ENCODE measurements at places on chromosomes 13 and 19.

- DNase-seq = no peak
These were observed 25.5 kb downstream of the PHF11 start for GRCh38 chr13:49521224-49521623.

DNA sequence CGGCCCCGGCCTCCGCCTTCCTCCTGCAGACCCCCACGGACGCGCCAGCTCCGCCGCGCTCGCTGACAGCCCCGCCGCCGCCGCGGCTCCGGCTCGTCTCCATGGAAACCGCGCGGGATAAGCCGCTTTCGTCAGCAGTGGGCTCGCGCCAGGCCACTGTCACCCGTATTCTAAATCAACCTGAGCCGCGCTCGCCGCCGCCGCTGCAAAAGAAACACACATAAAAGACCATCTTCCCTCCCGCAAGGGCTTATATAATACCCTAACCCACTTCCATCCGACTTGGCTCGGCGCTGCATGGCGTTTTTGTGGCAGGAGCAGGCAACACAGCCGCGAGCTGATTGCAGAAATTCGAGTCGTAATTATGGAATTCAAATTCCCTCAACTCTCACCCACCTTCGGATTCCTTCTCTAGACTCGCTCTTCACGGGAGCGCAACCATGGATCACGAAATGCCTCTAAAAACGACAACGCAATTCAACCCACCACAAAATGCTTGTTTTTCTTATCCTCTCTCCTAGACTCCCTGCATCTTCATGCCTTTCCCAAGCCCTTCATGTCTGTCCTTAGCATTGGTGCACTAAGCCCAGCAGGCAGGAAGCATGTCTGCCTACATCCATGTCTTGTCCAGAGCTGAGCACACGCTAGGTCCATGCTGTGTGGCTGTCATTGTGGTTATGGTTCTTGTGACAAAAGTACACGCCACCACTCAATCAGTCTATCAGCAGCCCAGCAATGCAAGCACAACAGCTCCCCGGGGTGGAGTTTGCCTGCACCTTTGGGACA is at the start of gene AMER2:
AMER2 (minus strand) TSS at position 772 of the 786 bp plus-strand sequence; CDS start at position 103, 669 bp downstream.
- DNase-seq = no peak

- no peak for DNase-seq
These were observed 33.7 kb downstream of the ZNF493 start for GRCh38 chr19:21430675-21431074.

DNA sequence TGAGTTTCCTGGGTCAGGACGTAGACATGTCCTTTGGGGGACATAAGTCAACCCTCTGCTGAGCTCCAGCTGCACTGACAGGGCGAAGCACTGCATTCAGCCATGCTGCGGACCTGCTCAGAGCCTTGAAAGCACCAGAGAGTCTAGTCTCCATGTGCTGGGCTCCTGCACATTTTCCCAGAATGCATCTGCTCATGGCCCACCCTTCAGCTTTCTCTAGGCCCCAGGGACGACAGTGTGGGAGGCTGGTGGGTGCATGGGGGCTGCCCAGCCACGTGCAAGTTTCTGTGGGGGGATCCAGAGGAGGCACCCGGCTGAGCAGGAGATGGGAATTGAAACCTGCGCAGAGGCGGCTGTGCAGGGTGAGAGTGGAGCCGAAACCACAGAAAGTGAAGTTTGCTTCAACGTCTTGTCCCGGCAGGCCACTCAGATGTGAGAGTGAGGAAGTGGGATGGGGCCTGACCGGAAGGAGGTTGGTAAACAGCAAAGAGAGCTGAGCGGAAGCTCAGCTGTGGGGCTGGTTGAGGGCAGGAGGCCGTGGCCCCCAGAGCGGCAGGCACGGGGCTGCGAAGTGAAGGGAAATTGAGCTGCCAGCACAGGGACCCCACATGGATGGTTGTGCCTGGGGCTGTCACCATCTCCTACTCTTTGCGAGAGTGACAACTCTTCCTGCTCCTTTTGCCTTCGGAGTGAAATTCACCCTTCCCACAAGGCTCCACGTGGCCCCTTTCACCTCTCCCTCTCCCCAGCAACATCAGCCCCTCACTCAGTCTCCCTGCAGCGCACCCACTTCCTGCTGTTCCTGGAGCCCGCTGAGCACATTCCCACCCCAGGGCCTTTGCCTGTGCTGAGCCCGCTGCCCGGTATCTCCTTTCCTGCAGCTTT is 11.8 kb downstream of the PGLS start:
- peak; percentile 15 for DNase-seq

DNA sequence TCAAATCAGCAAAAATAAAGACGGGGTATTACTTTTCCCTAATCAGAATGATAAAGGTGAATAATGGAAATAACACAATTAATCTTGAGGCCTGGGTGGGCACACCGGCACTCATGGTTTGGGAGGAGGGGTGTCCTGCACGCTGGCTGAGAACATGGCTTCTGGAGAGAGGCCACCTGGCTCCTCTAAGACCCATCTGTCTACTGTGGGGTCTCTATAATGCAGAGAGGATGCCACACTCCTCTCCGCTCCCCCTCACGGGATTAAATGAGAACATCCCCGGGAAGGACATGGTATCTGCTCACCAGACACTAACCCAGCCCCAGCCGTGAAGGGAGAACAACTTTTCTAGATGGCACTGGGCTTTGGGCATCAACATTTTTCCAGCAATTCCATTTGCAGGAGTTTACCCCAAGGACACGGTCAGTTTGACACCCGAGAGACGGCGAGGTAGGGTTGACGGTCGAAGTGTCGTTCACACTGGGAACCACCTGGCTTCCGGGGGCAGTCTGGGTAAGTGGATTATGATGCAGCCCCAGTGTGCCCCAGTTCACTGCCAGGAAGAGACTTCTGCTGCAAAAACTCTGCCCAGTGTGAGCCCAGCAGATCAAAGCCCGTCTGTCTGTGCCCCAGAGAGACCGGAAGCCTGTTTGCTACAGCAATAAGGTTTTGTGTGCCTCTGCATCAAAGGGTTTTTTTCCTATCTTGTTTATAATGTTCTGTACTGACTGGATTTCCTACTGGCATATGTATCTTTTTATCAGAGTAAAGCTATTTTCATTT is 56.6 kb downstream of the CEBPG start:
- no peak for DNase-seq

GRCh38 chr13:106028911-106029310 is 506.6 kb downstream of the EFNB2 start:
- no peak for DNase-seq

DNA sequence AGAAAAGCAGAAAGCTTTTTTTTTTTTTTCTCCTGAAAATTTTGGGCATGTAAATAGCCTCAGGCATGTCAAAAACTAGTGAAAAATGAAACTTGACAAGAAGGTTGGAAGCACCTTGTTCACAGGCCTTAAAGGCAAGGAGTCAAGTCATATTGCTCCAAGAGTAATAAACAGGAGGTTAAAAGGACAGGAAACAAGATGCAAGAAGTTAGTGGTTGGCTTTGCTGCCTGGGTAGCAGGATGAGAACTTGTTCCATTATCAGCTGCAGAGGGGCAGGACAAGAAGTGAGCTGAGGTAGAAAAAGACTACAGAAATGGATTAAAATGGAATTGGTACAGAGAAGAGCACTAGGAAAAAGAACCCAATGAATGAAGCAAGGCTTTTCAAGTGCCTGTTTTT is 242.6 kb downstream of the DCT start:
- DNase-seq = no peak

DNA sequence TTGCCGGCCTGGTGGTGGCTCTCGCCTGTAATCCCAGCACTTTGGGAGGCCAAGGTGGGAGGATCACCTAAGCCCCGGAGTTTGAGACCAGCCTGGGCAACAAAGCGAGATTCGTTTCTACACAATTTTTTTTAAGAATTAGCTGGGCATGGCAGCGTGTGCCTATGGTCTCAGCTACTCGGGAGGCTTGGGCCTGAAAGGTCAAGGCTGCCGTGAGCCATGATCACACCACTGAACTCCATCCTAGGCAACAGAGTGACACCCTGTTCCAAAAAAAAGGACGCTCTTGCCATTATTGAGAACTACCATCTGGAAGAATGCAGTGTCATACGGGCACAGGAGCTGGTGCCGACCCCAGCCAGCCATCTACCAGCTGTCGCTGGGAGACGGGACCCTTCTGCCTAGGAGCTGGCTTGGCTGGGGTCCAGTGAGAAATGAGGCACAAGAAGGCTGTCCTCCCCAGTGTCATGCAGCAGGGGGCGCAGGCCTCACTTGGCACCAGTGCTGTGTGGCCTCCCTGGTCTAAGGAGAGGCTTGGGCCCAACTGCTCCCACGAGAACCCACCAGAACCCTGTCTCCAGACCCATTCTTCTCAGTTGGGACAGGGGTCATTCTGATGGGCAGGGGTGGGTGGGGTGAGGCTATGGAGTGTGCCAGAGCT is 12.2 kb upstream of the RELB start:
- peak; percentile 45 for DNase-seq

DNA sequence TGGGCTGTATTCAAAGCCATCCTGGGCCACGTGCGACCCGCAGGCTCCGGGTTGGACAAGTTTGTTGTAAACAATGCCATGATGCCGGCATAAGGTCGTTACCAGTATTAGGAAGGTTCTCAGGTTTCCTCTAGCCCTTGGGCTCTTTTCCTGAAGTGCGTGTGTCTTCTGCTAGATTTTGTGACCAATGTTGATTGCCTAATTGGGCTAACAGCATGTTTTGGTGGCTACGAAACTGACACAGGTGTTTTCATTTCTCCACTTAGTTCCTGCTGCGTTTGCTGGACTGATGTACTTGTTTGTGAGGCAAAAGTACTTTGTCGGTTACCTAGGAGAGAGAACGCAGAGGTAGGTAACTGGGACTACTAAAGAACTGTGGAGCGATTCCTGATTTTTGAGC is 20.3 kb downstream of the ALOX5AP start:
- no peak for DNase-seq

- no peak for DNase-seq
These were observed 65.5 kb downstream of the DPY19L3 start for GRCh38 chr19:32471095-32471494.

DNA sequence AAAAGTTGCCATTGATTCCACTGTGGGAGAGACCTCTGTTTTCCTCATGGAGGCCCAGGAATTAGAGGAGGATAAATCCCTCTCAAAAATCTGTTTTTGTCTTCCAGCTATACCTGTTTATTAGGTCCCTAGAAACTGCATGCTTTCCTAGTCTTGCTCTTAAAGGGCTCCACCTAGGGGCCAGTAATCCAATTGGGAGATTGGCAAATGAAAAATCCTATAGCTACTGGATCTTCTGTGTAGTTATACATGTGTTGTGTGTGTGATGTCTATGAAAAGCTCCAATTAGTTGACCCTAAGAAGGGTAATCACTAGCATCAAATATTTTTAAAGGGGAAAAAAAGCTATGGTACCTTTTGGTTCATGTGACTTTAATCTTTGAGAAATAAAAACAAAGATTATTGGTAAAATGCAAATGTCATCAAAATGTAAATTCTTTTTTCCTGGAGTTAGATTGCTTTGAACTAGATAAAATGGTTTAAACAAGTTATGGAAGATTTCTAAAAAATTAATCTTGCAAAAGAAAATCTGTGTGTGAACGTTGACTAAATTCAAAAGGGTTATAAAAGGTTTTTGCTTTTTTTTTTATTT is 63.4 kb upstream of the C1QTNF9B start:
- no peak for DNase-seq

GRCh38 chr13:97114651-97115050 is 107.5 kb upstream of the MBNL2 start:
- DNase-seq = no peak

DNA sequence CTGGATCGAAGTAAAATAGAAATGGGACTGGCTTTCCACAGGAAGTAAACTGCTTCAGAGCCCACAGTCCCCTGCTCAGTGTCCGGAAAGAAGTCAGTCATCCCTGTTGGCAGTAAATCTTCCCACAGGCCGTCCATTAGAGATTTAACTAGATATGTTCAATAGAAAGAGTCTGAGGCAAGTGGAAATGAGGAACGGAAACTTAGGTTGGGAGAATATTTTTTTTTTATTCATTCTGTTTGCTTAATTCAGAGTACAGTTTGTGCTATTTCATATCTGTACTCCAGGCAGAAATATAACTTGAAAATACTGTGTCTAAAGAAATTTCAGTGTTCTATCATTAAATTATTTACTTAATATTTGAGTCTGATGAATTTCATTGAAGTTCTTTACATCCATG is 22.7 kb downstream of the SLC25A15 start:
- DNase-seq = no peak

GRCh38 chr13:79918620-79919019 is 422.3 kb downstream of the SPRY2 start:
- no peak for DNase-seq

DNA sequence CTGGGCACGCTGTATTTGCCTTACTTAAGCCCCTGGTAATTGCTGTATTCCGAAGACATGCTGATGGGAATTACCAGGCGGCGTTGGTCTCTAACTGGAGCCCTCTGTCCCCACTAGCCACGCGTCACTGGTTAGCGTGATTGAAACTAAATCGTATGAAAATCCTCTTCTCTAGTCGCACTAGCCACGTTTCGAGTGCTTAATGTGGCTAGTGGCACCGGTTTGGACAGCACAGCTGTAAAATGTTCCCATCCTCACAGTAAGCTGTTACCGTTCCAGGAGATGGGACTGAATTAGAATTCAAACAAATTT is 676 bp downstream of the BRCA2 start:
- DNase-seq = no peak

DNA sequence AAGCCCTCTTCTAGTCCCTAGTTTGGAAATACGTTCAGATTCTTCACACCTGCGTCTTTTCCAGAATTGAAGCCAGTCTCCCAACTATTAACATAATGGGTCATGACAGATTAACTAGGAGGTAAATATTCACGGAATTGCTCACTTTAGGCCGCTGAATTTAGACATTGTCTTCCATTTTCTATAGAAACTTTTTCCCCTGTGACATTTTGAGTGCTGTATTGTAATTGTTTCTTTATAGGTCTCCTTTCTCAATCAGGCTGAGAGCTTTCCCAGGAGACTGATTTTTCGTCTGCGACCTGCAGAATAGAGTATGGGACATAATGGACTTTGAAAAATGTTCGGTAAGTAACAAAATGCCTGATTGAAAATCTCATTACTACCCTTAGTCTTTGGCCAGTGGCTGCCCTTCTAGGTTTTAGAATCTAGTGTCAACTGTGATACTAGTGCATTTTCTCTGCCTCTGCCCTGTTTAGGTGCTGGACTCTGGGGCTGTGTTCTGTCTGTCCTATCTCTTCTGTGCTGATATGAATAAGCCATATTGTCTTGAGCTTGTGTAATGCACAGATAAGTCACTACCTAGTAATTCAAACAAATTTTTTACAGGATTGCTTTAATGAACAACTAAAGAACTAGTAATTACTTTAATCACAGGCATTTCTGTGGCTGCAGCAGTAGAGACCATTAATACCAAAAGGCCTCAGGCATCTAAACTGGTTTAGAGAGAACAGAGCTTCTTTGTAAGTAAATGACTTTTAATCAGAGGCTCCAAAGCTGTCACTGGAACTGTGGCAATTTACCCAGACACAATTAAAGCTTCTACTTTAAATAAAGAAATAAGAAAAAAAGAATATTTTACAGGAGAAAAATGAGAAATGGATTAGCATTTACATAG is 122.4 kb upstream of the FREM2 start:
- no peak for DNase-seq

- DNase-seq = no peak
These were observed 56.4 kb downstream of the IER2 start for GRCh38 chr19:13206587-13206986.

DNA sequence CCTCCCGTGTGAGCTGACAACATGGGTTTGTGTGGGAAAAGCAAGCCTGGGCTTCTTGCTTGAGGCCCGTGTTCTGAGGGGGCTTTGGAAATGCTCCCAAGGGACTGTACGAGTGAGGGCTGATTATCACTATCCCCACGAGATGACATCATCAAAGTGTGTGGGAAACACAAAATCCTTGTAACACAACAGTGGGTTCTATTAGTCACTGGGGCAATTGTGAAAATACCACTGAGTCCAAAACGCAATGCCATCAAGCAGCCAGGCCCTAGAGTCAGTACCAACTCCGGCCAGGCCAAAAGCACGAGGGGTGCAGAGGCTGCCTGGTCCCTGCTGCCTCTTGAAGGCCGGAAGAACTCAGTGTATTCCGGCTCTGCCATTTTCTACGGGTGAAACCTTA is 29.6 kb downstream of the CAPS start:
- no peak for DNase-seq

Data from stimulated activated CD8-positive, alpha-beta memory T cell treated with anti-CD3 and anti-CD28 coated beads, Interleukin-12 subunit alpha, Interleukin-12 subunit beta, amount 100 ng/mL, for 1 hour (primary cell).